ENCODE measurements at places on chromosomes 5 and 9.

- no peak for DNase-seq
These were observed 30.9 kb downstream of the CLTA start for GRCh38 chr9:36221667-36222066.

- no peak for DNase-seq
These were observed 23.3 kb upstream of the PRDM9 start for GRCh38 chr5:23484096-23484495.

- DNase-seq = no peak
These were observed 483.3 kb downstream of the CTNND2 start for GRCh38 chr5:11420969-11421368.

GRCh38 chr5:18872978-18873377, 1115.0 kb downstream of the CDH18 start:
- no peak for DNase-seq

GRCh38 chr5:135357685-135358084, 41.3 kb downstream of the MACROH2A1 start:
- DNase-seq = no peak

DNA sequence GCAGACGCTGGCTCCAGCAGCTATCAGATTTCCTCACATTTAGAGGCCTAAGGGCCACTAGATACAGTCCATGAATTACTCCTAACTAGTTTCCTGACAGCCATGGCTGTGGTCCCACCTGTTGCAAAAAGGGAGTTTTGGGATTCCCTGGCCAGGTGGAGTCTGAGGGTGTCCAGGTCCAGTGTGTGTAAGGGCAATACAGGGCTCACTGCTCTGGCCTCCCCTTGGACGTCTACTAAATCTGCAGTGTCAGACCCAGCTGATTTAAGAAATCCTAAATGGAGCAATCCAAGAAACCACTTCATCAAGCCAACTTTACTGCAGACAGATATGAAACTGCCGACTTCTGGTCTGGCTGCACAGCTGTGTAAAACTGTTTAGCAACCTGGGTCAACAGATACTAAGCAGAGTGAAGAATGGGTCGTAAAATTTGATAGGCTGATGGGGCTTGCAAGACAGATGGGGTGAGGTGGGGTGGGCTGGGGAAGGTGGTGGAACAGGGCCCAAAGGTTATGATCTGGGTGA, 116.4 kb downstream of the GADD45G start:
- DNase-seq = no peak

GRCh38 chr9:18190671-18191374, 283.1 kb upstream of the ADAMTSL1 start:
- no peak for DNase-seq

GRCh38 chr9:110808599-110808980, 140.0 kb downstream of the MUSK start:
- no peak for DNase-seq

- DNase-seq = no peak
These were observed 40.4 kb upstream of the UNC5A start for GRCh38 chr5:176769911-176770310.

- no peak for DNase-seq
These were observed 289.2 kb downstream of the CCDC171 start for GRCh38 chr9:15842051-15842450.

- DNase-seq = no peak
These were observed 7.6 kb upstream of the SFXN1 start for GRCh38 chr5:175470781-175471180.

GRCh38 chr5:149773291-149774095, 43.4 kb downstream of the PPARGC1B start:
- DNase-seq = no peak

DNA sequence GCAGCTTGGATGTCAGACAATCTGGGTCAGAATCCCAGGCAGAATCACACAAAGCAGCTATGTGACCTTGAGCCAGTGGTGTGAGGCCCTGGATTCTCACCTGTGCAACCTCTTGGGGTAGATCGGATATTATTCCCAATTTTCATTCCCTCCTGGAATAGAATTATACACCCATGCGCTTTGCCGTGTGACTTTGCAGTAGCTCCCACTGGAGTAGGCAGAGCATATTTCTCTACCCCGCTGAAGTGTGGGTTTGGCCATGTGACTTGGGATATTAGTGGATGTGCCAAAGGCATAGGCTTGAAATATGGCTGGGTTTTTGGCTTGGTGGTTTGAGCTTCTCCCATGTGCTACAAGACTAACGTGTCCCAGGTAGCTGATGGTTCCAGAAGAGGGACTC, 35.5 kb upstream of the IER5L start:
- DNase-seq = no peak

DNA sequence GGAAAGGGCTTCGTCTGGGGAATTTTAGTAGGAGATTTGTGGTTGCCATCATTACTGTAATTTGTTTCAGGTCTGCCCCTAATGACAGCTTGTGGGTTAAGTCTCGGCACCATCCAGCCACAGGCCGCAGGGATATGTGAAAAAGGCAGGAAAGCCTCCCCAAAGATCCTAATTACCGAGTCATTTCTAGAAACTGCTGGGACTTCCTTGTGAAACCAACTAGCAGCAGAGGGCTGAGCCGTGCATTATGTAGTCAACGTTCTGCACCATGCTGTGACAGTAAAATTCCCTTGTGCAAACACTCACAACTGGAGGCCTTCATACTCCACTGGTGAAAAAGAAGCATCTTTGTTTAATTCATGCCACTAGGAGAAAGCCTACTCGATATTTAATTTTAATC, 230.3 kb downstream of the MPDZ start:
- DNase-seq = no peak

DNA sequence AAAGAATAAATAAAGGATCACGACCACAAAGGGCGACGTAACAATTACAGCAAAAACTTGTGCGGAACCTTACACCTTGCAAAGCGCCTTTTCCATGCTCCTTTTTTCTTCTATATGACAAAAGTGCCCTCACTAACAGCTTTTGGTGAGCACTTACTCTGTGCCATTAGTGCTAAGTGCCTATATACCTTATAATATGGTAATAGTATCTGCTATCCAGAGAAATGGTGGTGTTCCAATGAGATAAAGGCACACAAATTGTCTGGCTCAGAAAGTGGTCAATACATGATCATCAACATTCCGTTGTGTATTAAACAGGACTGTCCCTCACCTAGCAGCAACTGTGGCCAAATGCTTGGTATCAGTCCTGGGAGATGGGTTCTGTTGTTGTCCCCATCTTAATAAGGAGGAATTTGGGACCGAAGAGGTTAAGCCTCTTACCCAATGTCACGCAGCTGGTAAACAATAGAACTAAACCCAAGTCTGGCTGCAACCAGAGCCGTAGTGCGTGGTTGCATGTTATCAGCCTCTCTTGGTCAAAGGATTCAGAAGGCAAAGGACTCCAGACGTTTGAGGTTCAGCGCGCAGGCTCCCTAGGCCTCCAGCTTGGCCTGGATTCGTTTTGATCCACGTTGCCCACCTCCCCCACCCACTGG, 564 bp upstream of the TOR2A start:
- DNase-seq = no peak

DNA sequence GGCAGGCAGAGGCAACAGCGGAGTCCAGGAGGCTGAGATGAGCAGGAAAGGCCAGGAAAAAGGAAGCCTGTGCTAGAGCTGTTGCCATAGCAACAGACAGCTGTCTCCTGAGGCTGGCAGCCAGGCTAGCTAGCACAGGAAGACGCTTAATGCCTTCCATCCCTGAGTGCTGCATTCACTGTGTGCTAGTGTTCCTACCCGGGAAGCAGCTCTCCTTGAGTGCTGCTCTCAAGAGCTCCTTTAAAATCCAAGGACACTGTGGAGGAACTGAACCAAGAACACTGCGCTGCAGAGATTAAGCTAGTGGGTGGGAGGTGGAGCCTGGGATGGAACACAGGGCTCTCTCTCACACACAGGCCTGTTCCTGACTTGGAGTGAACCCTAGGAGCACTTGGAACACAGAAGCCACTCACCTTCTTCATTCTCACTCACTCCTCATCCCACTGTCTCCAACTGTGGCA, 53.5 kb upstream of the IL7R start:
- DNase-seq = no peak

DNA sequence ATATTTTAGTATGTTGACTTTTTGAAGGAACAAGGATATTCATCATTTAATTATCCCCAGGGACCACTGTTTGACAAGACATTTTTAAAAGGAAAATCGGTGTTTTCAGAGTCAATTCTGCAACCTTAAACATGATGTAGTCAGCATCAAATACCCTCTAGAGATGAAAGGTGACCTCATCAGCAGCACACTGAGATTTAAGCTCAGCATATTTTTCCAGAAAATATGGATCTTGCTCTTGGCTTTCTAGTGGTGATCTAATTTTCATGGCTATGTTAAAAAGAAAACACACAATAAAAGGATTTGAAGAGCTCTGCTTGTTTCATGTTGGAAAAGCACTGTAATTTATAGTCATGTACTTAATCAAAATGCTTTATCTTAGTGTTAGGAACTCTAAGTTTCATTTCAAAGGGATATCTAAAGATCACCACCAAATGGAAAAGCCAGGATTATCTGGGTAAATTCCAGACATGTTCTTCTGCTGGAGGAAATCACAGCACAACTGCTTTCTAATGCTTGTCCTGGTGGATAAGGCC, 487.2 kb downstream of the ENC1 start:
- DNase-seq = no peak

DNA sequence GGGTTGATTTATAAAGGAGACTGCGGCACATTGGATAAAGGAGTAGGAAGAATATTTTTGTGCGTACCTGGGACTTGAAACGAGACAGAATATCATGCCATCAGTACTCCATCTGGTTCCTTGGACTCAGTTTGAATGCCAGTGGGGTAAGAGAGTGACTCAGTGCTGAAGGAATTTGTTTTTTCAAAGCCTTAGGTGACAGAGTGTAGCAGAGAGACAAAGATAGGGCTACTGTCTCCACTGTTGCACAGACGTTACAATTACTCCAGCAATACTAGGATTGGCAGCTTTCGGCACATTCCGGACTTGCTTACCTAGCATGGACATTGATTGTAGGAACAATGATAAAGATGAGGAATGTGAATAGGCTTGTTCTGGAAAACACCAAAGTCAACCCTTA, 250.7 kb downstream of the KCTD16 start:
- DNase-seq = no peak

DNA sequence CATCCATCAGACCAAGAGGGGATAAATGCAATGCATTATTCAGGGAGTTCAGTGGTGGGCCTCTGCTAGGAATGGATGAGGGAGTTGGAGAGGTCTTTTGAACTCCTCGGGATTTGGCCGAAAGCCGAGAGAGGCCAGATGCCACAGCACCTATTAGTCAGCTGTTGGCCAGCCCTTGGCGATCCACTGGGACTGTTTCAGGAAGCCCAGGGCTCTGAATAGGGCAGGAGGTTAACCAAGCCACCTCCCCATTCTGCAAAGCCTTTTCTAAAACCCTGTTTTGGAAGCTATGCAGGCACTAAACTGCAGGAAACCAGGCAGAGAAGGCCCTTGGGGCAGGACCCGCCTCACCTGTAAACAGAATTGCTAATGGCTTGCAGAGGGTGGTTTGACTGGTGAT, 37.8 kb downstream of the ASTN2 start:
- no peak for DNase-seq

- DNase-seq = no peak
These were observed 54.4 kb downstream of the SMIM23 start for GRCh38 chr5:171840066-171840465.

DNA sequence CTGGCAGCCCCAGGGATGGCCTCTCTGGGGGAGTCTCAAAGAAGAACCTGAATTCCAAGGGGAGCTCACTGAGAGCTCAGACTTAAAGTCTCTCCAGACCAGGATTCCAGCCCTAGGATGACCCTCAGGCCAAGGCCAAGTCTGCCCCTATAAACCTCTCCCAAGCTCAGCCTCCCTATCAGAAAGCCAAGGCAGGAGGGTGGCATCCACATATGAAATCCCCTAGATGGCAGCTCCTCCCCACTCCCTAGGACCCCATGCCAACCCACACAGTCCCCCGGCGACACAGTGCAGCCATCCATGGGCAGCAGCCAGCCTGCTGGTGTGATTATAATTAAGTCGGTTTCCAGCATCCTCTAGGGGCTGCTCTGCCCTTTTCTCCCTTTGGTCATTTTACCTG, 269.9 kb downstream of the CDK5RAP2 start:
- no peak for DNase-seq

DNA sequence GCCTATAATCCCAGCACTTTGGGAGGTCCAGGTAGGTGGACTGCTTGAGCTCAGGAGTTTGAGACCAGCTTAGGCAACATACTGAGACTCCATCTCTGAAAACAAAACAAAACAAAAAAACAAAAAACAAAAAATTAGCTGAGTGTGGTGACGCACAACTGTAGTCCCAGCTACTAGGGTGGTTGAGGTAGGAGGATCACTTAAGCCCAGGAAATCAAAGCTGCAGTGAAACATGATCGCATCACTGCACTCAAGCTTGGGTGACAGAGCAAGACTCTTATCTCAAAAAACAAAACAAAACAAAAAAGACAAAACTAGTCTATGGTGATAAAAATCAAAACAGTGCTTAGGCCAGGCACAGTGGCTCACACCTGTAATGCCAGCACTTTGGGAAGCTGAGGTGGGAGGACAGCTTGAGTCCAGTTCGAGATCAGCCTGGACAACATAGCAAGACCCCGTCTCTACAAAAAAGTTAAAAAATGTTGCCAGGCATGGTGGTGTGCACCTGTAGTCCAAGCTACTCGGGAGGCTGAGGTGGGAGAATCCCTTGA, 28.8 kb downstream of the FBXO10 start:
- no peak for DNase-seq

DNA sequence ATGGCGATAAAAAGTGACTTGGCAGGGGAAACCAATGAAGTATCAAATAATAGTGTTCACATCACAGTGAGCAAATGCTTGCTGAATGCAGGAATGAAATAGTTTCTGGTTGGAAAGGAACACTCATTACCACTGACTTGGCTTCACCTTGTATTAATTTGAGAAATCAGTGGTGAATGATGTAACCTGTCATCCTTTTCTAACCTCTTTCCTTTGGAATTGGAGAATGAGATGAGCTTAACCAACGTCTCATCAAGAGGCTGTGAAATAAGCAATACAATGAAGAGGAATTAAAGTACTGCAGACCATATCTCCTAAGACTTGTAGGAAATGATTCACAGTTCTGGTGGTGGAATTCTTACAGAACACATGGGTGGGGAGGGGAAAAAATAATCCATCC, 192.2 kb downstream of the DMAC1 start:
- no peak for DNase-seq

DNA sequence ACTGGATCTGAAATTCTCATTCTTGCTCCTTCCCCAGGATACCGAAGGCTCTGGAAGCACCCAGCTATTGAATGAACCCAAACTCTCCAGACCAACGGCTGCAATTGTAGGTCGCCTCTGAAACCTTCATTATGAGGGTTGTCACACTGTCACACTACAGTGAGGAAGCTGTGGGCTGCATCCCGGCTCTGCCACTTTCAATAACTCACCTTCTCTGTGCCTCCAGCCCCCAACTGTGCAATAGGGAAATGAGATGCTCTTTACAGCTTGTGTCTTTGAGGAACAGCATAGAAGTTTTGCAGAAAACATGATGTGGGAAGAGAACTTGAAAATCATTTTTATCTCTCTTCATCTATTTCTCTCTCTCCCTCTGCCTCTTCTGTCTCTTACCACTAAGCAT, 69.6 kb upstream of the TGFBR1 start:
- no peak for DNase-seq

- DNase-seq = no peak
These were observed 89.1 kb downstream of the ACTL7B start for GRCh38 chr9:108766626-108767161.

- no peak for DNase-seq
These were observed 1020.2 kb downstream of the NR2F1-AS1 start for GRCh38 chr5:92560698-92561401.

All from activated CD8-positive, alpha-beta memory T cell treated with anti-CD3 and anti-CD28 coated beads for 24 hours (primary cell).